Thoracic aorta (tissue), 2 donors: ENCODE measurements at places on chromosomes 16 and 17. TPM values are rescaled to one million over a fixed set of nuclear protein-coding genes. Genes with fewer than 3 reads are reported as not detected.

DNA sequence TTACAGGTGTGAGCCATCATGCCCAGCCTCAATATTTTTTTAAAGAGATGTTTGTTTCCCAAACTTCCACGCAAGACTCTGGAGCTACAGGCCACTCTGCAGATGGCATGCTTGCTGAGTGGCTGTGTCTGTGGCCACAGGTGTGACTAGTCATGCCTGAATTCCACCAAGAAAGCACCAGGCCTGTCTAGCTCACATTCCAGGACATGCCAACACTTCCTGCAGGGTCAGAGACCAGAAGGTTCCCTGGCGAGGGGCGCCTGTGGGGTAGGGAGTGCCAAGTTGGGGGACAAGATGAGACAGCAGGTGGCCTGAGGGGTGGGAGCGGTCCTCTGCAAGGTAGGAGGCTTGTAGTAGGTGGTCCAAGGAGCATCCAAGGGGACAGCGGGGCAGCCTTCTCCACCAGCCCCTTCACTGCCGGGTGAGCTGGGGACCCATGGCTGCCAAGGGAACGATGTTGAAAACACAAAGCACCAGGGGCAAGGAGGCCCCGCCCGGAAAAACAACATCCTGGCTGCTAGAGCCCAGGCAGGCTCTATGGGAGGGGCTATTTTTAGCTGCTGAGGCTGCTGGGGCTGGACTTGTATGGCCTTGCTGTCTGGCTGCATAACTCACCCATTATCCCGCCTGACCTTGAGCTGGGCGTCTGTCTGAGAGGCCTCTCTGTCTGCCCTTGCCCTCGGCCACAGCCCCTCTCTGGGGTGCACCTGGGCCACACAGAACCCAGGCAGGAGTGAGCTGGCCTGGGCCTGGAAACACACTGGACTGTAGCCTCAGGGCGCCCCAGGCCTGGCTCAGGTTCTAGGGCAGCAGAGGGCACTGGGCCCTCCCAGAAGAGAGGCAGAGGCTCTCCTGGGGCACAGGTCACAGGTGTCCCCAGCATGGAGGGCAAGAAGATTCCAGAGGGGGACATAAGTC lies 5.7 kb downstream of the TRIM47 start:
- H3K36me3 ChIP-seq = peaks cover 7% of the 10 kb centered on the region
- H3K4me3 ChIP-seq = peak overlapping the region; percentile 57
- H3K27ac ChIP-seq = peak overlapping the region; percentile 99

- H3K4me1 ChIP-seq = no peaks in the 10 kb centered on the region
- no peak for DNase-seq
- no peaks in the 10 kb centered on the region for H3K27me3 ChIP-seq
- no peaks in the 10 kb centered on the region for H3K36me3 ChIP-seq
These were observed 314.9 kb downstream of the PMP22 start for GRCh38 chr17:14950216-14950615.

DNA sequence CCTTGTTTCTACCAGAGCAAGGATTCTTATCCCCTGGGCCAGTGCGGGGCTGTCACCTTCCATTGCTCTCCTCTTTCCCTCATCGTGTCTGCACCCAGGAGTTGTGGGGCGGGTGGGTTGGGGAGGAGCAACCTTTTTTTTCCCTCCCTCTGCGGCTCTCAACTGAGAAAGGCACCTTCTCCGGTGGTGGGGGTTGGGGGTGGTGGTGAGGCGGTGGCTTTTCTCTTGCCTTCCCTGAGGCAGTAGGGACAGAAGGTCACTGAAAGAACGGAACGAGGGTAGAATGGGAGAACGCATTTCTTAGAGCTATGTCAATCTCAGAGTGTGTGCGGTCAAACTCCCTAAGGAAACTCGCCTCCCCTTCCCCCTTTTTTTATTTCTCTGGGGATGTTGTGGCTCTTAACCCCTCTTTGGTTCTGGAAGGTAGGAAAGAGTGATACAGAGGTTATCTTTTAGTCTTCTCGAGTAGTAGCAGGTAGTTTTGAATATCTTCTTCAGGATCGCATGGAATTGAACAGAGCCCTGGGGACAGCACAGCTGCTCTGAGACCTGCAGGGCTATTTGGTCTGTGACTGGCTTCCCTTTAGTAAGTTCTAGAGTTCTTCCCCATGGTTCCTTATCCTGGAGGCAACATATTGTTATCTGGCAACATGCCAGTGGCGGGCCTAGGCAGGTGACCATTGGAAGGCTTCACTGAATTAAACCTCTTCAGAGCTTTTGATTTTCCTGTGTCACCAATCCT lies 994 bp downstream of the CLTC start:
- no peaks in the 10 kb centered on the region for H3K27me3 ChIP-seq
- H3K4me3 ChIP-seq = peak overlapping the region; percentile 98
- no peak for DNase-seq
- H3K36me3 ChIP-seq = no peaks in the 10 kb centered on the region

DNA sequence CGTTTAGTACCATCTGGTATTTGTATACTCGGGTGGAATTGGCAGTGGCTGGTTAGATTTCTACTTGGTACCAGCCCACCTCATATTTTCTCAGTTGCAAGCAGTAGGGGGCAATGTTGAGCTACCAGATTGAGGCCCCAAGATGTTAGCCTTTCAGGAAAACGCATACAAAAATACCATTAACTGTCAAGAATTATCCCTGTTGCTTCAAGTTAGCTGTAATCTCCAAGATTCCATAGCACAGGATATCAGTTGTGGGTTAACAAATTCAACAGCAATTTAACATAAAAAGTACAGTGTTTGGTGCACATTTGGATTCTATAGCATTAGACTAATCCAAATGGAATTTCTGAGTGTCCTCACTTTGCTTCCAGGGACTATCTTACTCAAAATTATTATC lies 188.2 kb downstream of the FTO start:
- no peak for DNase-seq
- peaks cover 17% of the 10 kb centered on the region for H3K4me1 ChIP-seq
- peaks cover 4% of the 10 kb centered on the region for H3K36me3 ChIP-seq
- H3K27ac ChIP-seq = no peak overlapping the region
- H3K27me3 ChIP-seq = no peaks in the 10 kb centered on the region

GRCh38 chr16:55911616-55912015 lies 36.4 kb upstream of the CES5A start:
- no peak overlapping the region for H3K27ac ChIP-seq
- no peak for DNase-seq
- no peaks in the 10 kb centered on the region for H3K27me3 ChIP-seq

DNA sequence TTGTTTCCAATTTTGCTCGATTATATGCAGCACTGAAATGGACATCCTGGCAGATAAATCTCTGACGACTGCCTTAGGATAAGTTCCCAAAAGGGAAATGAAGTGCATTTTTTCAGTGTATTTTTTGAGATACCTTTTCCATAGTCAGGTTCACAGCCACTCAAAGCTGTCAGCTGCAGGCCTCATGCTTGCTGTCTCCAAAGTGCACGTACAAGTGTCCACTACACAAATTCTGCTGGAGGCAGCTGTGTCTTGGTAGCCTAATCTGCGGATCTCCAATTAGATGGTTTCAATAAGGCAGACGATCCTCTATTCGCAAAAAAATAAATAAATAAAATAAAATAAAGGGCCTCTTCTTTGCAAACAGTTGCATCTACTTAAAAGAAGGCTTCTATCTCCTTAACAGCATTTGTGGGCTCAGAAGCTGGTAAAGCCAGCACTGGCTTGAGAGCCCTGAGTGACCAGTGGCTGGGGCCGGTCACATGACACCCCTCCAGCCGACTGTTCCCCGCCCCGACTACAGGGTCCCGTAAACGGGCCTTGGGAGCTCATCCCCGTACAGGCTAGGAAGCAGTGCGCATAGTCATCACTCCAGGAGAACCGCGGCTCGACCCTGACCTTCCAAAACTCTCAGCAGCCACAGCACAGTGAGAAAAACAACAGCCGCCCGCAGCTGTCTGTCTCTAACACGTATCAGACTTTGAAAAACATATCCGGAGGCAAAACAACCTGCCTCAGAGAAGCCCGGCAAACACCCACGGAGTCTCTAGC lies 18.8 kb downstream of the RPH3AL start:
- no peak overlapping the region for H3K27ac ChIP-seq
- no peak for DNase-seq
- no peaks in the 10 kb centered on the region for H3K36me3 ChIP-seq
- no peaks in the 10 kb centered on the region for H3K27me3 ChIP-seq

C16orf90 gene
- total RNA-seq = not detected

GUCY2D gene
- not detected for total RNA-seq

LPO gene
- not detected for total RNA-seq

PPP1R27 gene
- not detected for total RNA-seq

GPR139 gene
- not detected for total RNA-seq
